Dorsolateral prefrontal cortex (tissue), 122 donors: ENCODE measurements at places on chromosomes 2 and 18.

DNA sequence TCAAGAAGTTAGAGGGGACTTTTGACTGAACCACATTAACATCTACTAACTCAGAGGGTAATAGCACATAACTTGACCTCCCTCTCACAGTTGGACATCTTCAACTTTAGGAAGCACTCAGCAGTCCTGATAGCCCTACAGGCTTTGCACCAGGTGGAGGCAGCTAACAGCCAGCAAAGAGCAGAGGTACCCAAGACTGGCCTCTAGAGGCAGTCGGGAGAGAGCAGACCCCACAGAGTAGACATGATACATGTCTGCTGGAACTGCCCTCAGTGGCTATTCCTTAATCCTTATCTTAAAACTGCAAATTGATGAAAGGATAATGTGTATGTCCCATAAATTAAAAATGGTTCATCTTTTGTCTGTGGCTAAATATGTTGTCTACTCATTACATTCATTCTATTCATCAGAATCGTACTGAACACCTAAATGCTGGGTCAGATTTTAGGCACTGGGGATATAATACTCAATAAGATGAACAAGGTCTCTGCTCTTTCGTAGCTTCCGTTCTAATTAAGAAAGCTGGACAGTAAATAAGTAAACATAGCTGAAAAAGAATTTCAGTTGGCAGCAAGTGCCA, 49.8 kb downstream of the CAB39 start:
- DNase-seq, result no peak

GRCh38 chr18:23809415-23809814, 120.2 kb downstream of the LAMA3 start:
- DNase-seq, result no peak

- DNase-seq, result no peak
Observed at GRCh38 chr2:189512879-189513278, 67.7 kb downstream of the SLC40A1 start.

DNA sequence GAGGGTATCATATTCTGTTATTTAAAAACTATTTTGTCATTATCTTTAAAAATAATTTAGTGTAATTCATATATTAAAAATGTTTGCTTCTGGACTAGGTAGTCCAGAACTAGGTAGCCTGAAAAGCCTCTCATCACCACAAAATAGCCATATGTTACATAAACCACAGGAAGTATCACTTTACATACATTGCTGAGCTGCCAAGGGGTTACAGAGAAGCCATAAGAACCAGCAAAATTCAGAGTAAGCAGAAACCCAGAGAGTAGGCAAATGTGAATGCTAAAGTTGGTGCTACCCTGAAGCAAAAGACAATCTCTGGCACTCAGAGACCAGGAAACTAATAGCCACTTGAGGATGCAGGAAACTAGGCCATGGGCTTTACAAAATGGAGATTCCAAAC, 60.9 kb downstream of the LOXHD1 start:
- no peak for DNase-seq

- DNase-seq, result no peak
Observed at GRCh38 chr2:204888222-204888621, 342.9 kb downstream of the PARD3B start.

- DNase-seq, result no peak
Observed at GRCh38 chr18:59902131-59902992, 2.6 kb downstream of the PMAIP1 start.

DNA sequence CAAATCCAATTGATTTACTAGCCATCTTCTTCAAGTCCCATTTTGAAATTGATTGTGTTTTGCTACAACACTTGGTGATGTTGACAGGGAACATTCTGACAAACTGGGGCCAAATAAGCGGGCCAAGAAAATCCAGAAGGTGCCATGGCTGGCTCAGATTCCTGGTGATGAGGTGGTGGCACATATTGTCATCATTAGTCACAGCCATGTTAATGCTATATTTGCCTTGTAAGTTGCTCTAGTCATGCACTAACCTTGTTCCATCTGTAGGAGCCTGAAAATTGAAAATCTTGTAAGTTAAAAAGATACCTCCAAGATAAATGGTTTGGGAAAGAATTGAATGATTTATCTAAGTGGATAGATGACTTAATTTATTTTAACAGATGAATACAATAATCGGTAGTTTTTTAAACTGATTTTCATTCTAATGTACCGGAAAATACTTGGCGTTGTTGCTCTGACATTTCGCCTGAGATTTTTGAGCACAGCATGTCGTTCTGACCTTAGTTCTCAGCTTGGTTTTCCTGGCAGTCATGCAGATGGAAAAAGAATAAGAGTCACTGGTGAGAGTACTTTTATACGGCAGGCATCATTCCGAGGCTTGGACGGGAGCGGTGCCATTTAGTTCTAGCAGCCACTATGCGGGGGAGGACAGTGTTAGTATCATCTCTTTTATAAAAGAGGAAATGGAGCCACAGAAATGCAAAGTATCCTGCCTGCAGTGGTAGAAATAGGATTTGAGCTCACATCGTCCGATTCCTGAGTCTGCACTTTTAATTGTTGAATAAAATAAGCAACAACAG, 133.9 kb downstream of the ZNF532 start:
- DNase-seq, result peak; percentile 51

DNA sequence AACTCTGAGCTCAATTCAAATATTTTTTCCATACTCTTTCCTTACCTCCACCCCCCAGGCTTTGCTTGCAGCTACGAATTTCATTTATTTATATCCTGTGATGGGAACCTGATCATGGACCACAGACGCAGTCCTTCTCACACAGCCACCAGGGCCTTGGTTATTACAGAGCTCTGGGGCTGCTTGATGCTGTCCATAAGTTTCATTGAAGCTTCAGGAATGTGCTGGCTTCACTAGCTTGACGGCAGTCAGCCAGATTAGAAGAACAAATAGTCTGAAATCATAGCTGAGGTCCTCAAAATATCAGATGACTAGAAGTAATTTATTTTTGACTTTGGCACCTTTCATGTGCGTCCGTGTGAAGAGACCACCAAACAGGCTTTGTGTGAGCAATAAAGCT, 104.9 kb downstream of the VWA3B start:
- DNase-seq, result no peak

GRCh38 chr18:76443519-76444445, 51.3 kb downstream of the ZNF516 start:
- DNase-seq, result no peak

- no peak for DNase-seq
Observed at GRCh38 chr2:25275575-25275965, 66.2 kb downstream of the DNMT3A start.

DNA sequence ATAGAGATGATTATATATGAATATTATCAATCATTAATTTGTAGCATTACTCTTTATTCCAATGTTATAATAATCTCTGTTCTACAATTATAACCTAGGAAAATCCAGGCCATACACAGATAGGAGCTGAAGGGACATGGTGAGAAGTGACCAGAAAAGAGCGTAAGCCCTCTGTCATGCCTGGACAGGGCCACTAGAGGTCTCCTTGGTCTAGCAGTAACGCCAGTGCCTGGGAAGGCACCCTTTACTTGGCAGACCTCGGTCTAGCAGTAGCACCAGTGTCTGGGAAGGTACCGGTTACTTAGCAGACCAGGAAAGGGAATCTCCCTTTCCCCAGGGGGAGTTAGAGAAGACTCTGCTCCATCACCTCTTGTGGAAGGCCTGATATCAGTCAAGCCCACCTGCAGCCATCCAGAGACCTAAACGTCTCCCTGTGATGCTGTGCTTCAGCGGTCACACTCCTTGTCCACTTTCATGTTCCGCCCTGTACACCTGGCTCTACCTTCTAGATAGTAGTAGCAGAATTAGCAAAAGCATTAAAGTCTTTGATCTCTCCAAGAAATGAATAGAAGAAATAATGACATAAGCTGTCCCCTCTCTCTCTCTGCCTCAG, 447.5 kb upstream of the FSIP2 start:
- DNase-seq, result no peak

- no peak for DNase-seq
Observed at GRCh38 chr2:223549215-223549614, 52.9 kb downstream of the SCG2 start.

- DNase-seq, result no peak
Observed at GRCh38 chr2:132991471-132992045, 321.6 kb upstream of the LYPD1 start.

GRCh38 chr2:186429104-186429503, 57.0 kb upstream of the ZC3H15 start:
- DNase-seq, result no peak

DNA sequence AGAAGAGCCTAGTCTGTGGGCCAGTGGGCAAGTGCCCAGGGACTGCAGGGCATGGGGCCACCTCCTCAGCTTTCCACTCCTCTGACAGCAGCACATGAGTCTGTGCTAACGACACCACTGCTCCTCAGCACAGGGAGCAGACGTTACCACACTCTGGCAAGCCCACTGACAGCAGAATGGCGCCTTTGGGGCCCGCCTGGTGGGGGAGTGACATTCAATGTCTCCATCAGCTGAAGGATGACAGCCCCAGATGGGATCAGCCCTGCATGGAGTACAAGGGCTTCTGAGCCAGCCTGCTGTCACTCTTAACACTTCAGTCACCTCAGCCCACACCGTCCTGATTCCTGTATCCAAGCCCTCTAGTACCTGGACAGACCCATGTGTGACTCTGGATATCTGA, 149.4 kb upstream of the SMAD2 start:
- DNase-seq, result no peak

- no peak for DNase-seq
Observed at GRCh38 chr2:102141011-102141943, 1.3 kb upstream of the IL1R1 start.

- no peak for DNase-seq
Observed at GRCh38 chr18:75208836-75209128, 157 bp downstream of the PTGR3 start.

- no peak for DNase-seq
Observed at GRCh38 chr18:13503836-13504235, 222.5 kb downstream of the FAM210A start.

DNA sequence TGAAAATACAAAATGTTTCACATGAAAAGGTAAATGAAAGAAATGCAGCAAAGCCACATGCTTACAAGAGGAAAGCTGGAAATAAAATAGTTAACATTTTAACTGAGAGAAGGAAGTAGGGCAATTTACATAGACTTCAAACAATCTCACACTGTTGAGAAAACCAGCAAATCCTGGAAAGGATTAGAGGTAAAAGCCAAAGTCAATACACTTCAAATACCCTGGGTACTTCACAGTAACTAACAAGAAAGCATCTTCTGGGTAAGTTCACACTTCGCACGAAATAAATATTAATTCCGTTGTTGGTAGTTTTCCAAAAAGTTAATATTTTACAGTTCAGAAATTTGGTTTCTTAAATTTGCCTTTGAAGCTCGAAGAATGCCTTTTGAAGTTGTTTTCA, 3.5 kb upstream of the ERICH2 start:
- no peak for DNase-seq

DNA sequence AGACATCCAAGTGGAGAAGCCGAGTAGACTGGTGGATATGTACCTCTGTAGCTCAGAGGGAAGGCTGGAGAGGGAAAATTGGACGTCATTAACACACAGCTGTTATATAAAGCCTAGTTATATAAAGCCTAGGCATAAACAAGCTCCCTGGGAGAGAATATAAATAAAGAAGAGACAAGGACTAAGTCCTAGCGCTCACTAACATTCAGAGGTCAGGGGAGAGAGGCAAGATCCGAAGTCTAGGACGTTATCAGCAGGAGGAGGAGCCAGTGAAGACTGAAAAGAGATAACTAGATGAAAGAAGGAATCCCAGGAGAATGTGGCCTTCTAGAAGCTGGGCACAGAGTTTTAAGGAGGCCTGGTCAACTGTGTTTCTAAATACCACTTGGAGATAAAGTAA, 55.3 kb downstream of the NOL10 start:
- no peak for DNase-seq

- no peak for DNase-seq
Observed at GRCh38 chr2:219123356-219124135, 37.1 kb downstream of the NHEJ1 start.

DNA sequence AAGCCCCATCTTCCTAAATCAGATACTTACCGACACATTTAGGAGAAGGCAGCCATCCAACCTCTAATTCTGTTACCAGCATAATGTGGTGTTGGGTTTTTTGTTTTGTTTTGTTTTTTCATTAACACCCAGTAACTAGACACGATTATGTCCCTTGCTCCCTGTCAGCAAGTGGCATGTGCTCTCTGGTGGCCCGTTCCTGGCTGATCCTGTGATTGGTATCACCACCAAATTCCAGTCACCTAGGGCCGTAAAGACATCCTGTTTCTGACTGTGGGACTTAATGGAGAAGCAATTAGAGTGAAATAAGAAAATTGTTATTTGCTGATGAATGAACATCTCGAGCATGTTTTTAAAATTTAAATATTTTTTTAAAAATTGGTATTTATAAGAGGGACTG, 5.9 kb upstream of the DLX1 start:
- DNase-seq, result no peak

GRCh38 chr2:226634943-226635604, 164.5 kb downstream of the IRS1 start:
- DNase-seq, result no peak

DNA sequence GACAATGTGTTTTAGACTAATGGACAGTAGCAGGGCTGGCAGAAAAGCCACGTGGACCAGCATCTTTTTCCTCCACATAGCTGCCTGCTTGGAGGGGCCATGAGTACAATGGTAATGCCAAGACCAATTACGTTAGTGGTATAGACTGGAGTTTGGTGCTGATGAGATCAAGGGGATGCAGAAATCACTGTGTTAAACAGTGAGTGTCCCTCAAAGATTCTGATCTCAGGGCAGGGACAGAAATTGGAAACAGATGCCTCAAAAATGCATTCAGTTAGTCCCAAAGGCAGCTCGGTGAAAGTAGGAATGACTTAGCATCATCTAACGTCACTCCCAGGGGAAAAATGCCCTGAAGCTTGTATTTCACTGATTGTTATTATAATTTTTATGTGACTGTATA, 72.4 kb downstream of the SLC16A14 start:
- no peak for DNase-seq

DNA sequence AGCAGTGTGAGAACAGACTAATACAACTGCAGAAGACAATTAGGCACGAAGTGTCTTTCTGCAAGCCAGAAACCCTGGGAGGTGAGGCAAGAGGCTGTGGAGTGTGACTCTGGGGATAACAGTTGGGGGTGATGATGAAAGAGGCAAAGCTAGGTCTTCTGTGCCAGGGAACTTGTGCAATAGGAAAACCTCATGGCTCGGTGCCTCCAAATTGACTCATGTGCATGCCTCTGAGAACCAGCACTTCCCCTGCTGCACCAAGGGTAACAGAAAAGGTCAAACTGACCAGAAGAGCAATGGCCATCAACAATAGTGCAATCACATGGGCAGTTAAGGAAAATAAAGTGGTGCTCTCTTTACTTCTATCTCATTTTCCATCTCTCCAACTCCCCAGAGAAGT, 136.4 kb downstream of the SCG2 start:
- no peak for DNase-seq

DNA sequence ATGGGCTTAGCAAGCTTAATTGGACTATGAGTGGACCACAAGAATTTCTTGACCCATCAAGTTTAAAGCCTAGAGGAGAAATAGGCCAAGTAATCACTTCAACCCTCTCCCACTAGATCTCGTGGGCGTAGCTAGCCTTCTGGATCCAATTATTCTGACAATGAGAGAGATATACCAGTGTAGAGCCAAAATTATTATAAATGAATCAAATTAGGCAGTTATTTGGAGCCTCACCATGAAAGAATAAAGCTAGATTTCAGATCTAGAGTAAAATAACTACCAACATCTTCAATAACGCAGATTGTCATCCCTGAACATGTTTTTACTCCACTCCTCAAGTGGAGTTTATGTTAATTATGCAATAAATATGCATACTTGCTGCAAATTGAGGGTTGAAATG, 143.9 kb upstream of the CDH20 start:
- no peak for DNase-seq

GRCh38 chr2:134927195-134927594, 8.6 kb downstream of the CCNT2 start:
- DNase-seq, result no peak
